ENCODE measurements at places on chromosomes 11 and 22.

DNA sequence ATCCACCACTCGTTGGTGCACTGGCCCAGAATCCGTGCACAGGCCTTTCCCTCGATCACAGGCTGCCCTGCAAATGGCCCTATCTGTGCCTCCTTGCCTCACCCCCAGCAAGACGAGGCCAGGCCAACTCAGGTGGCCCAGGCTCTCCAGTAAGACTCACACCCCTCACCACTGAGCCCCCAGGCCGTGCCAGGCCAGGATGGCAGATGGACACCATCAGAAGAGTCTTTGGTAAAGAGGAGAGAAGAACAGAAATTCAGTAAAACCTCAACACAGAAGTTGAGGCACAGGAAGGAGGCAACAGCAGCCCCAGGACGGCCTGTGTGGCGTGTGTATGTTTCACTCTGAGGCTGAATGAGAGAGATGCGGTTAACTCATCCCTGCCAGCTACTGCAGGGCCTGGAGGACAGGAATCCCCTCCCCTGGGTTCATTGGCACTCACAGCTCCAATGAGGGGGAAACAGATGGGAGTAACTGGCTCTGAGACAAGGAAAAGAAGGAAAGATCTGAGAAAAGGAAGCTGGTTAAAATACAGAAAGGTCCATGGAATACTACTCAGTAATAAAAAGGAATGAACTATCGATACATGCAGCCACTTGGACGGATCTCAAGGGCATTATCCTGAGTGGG lies 54.1 kb upstream of the WNT11 start:
- DNase-seq, result no peak

GRCh38 chr11:6077723-6078122 lies 29.8 kb upstream of the OR56B4 start:
- DNase-seq, result no peak

GRCh38 chr11:19316434-19316833 lies 75.7 kb upstream of the E2F8 start:
- DNase-seq, result no peak

DNA sequence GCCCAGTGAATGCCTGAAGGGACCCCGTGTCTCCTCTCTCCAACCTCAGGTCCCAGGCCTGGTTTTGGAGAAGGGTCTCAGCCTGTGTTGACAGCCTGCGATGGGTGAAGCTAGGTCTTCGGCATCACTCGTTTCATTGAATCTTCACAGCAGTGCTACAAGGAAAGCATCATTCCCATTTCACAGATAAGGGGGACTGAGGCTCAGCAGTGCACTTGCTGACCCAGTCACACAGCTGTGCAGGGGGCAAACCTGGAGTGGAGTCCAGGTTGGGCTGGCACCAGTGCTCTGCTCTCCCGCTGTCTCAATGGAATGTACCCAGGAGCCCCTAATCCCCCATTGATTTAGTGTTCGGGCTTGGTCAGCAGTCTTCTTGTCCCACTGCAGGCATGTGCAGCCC lies 10.9 kb upstream of the YWHAH start:
- no peak for DNase-seq

DNA sequence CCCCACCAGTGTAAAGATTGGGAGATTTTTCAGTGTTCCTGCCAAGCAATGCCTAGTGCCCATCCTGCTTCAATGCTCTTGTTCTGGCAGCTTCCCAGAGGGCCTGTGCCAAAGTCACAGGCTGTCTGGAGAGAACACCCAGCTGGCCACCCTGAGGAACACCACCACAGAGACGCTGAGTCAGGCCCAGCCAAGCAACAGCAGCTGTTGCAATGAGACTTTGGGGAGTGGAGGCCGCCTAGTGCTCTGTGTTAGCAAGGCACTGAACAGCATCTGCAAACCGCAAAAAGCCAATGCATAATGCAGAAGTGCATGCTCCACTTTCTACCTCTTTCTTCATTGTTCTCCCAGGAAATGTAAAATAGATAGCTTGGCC lies 168.1 kb downstream of the NXPE2 start:
- DNase-seq, result no peak

- no peak for DNase-seq
Observed at GRCh38 chr11:1870721-1871466, 18.0 kb downstream of the LSP1 start.

DNA sequence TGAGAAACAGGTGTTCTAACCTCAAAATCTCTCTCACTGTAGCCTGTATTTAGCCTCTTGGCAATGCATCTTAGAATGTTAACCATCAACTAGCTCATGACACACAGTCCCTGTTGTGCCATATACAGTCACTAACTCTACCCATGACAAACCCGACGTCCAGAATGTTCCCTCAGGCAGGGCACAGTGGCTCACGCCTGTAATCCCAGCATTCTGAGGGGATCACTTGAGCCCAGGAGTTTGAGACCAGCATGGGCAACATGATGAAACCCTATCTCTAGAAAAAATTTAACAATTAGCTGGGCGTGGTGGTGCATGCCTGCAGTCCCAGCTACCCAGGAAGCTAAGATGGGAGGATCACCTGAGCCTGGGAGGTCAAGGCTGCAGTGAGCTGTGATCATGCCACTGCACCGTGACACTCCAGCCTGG lies 18.2 kb upstream of the CCDC34 start:
- no peak for DNase-seq

DNA sequence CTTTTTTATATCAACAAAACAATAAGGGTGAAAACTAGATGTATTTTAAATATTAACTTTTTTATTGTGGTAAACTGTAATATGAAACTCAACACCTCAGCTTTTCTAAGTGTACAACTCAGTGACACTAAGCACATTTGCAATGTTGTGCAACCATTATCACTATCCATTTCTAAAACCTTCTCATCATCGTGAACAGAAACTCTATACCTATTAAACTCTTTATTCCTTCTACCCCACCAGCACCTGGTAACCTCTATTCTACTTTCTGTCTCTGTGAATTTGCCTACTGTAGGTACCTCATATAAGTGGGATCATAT lies 9.4 kb downstream of the HORMAD2 start:
- no peak for DNase-seq

GRCh38 chr11:27440090-27440489 lies 32.5 kb downstream of the LGR4 start:
- no peak for DNase-seq

DNA sequence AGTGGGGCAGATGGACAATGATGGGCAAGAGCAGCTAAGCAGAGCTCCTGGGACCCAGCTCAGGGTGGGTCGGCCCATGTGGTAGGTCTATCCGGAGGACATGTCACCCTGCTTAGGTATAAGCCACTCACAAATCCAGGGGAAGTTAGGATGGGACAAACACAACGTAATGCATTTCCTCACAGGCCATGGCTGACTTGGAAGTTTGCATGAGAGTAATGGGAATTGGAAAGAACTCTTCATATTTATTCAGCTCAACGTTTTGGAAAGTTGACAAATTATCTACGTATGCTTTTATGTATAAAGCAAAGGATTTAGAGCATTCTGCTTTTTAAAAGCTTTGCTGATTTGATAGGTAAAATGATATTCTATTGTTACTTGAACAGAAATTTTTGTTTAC lies 74.9 kb downstream of the SMCO4 start:
- no peak for DNase-seq

GRCh38 chr11:2886191-2886894 lies 768 bp upstream of the CDKN1C start:
- no peak for DNase-seq

DNA sequence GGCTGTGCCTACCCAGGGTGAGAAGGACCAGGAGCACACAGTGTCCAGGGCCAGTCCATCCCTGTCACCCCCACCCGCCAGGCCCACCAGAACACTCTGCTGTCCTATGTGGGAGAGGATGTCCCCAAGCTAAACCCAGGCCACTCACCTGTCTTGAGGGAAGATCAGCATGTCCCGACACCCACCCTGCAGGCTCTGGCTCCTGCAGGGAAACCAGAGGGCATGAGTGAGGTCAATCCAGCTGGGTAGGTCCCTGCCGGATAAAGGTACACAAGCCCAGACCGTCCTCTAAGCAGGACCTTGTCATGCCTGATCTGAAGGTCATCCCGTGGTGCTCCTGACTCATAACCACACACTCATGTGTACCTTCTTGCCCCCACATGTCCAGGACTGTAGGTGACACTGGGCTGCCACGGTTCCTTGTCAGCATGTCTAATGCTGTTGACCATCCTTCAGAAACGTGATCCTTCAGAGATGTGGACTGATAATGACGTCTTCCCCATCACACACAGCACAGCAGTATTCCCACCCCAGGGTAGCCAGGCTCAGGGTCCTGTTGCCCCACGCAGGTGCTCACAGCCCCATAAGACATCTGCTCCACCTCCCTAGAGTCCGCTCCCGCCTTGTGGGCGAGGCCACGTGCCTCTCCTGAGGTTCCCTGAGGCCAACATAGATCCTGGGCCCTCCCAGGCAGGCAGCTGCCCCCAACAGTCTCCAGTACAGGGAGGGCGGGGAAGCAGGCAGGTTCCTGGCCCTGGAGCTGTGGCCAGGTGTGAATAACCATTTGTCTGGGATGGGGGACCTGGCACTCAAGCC lies 6.1 kb downstream of the ARVCF start:
- no peak for DNase-seq

DNA sequence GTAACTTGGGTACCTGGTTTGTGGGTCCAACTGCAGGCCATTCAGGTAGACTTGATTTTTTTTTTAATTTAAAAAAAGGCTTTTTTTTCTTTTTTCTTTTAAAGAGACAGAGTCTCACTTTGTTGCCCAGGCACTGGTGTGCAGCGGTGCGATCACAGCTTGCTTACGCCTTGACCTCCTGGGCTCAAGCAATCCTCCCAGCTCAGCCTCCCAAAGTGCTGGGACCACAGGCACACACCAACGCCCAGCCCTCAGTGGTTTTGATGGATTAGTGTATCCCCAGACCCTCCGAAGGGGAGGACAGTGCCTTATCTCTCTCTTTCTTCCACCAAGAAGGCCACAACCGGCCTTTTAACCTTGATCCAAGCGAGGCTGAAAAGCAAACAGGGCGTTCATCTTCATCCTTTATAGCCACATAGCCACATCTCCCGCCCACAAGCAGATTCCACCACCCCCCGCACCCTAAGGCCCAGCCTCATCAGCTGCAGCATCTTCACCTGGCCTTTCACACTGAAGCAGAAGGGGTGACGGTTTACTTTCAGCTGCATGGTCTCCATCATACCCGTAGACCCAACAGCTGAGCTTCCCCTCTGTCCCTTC lies 17.6 kb upstream of the COMT start:
- DNase-seq, result no peak

- no peak for DNase-seq
Observed at GRCh38 chr11:107702723-107703122, 9.1 kb downstream of the SLN start.
